ENCODE measurements at places on chromosomes 2 and 18.
A peak's percentile ranks its signal among the peaks of the same experiment; 100 is the strongest.

GRCh38 chr2:20125164-20125563 lies 73.7 kb upstream of the LAPTM4A start:
- DNase-seq = no peak

DNA sequence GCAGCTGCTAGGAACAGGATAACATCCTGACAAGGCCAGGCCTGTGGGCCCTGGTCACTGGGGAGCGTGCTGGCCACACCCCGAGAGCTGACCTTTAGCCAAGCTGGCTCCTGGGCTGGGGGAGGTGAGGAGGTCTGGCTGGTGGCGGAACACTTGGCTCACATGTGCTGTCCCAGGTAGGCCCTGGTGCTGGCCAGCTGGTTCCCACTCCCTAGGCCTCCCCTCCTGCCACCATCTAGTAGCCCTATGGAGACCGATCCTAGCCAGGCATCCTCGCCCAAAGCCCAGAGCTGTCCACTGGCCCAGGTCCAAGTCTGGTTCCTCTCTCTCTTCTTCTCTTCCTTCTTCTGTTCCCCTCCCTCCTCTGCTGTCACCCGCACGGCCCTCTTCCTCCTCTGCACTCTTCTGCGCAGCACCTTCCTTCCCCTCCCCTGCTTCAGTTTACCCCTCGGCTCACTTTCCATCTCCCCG lies 52.4 kb downstream of the TNS1 start:
- DNase-seq = no peak

GRCh38 chr18:4400911-4401310 lies 54.2 kb downstream of the DLGAP1 start:
- DNase-seq = no peak

DNA sequence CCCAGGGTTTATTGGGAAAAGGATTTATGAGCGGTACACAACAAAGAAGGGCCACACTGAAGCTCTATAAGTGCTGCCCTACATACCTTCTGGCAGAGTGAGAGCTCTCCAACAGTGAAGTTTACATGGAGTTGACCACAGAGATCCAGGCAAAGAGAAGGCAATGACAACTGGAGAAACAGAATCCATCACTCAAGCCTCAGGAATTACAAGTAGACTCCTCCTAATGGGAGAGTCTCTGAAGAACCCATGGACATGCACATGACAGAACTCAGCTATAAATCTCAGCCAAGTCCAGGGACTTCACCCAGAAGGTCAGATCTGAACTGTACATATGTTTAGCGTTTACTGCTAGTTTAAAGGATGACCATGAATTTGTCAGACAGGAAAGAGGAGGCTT lies 164.7 kb downstream of the DNAH7 start:
- no peak for DNase-seq

DNA sequence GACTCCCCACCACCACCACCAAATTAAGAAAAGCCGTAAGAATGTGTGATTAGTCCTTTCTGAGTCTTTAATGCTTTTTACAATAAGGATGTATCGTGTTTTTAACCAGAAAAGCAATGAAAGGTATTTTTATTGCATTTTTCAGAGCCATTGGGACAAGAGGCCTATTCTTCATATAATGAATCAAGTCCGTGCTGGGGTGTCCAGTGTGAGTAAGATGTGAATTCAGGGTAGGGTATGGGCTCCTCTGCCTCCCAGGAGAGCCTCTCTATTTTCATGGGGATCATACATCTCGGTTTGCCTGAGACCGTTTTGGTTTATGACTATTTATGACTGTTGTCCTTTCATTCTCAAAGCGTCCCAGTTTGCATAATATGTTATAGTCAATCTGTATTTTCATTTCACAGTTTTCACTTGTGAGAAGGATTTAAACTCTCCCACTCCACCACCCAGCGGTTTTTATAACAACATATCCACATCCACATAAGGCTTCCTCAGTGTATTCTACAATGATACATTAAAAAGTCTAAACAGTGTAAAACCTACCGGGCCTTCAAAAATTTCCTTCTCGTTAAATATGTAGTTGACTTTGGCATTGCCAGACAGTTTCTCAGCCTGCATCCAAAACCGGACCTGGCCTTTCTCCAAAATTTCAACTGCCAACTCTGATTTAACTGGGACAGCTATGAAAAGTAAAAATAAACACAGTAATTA lies 80.8 kb upstream of the LPIN2 start:
- no peak for DNase-seq

- DNase-seq = no peak
Measured at GRCh38 chr18:35818353-35818667, 154.2 kb upstream of the RMP24 start.

DNA sequence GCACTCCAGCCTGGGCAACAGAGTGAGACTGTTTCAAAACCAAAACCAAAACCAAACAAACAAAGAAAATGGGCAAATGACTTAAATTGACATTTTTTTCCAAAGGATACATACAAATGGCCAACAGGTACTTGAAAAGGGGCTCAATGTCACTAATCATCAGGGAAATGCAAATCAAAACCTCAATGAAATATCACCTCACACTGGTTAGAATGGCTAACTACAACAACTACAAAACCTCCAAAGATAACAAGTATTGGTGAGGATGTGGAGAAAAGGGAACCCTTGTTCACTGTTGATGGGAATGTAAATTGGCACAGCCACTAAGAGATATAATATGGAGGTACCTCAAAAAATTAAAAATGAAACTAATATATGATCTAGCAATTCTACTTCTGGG lies 213.2 kb upstream of the HS6ST1 start:
- DNase-seq = no peak

DNA sequence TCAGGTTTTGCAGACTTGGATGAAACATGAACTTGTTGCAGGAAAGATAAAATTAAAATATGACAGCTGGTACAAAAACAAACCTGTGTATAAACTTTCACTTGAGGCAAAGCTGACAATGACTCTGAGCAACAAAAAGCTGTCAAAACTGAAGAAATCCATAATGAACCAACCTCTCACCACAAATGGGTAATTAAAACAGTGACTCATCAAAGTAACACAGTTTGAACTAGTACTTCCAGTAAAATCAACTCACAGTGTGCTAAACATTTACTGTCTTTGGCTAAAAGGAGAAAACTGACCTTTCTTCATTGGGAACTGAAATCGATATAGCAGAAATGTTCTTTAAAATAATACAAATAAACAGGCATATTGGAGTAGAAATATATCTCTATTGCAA lies 209.7 kb downstream of the WDPCP start:
- DNase-seq = no peak

- no peak for DNase-seq
Measured at GRCh38 chr18:61817086-61817485, 75.7 kb downstream of the RNF152 start.

- DNase-seq = no peak
Measured at GRCh38 chr2:6914828-6915227, 2.4 kb upstream of the RNF144A start.

GRCh38 chr2:159091976-159092375 lies 123.5 kb downstream of the TANC1 start:
- peak; percentile 59 for DNase-seq

GRCh38 chr2:22904126-22904684 lies 480.8 kb upstream of the KLHL29 start:
- DNase-seq = no peak

All from thymus (tissue), 14 donors.